ENCODE measurements at places on chromosomes 5 and 9.
A peak's percentile ranks its signal among the peaks of the same experiment; 100 is the strongest.

DNA sequence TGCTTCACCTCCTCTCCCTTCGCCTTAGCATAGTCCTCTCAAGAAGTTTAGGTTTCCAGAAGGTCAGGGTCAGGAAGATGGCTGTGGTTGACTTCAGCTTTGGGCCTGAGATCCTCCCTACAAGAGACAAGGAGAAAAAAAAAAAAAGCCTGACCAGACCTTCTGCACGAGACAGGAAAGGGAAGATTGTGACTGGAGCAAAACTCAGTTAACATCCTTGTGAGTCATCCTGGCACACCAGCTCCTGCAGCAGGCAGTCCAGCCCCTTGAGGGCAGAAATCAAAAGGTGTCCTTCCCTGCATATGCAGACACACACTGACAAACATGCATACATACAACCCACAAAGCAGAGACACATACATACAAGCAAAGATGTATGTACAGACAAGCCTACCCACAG lies 18.0 kb upstream of the ENHO start:
- DNase-seq: no peak

GRCh38 chr5:88695232-88695631 lies 187.8 kb downstream of the MEF2C start:
- peak; percentile 31 for DNase-seq

- no peak for DNase-seq
Measured at GRCh38 chr5:98514215-98514614, 259.2 kb upstream of the RGMB start.

DNA sequence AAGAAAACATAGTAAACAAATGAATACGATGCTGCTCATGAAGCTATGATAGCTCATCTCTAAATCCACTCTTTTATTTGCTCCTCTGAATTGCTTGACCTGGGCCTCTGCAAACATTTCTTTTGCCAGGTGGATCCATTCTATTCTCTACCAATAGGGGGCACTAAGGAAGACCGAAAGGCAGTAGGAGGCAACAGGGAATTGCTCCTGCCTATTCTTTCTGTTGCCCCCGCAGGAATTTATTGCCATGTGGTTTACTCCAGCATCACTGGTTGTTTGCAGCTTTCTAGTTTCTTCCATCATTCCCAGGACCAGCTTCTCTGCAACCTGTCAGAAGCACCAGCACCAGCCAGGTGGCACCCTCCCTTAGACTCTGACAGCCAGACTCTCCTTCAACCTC lies 5.3 kb downstream of the GAPT start:
- no peak for DNase-seq

DNA sequence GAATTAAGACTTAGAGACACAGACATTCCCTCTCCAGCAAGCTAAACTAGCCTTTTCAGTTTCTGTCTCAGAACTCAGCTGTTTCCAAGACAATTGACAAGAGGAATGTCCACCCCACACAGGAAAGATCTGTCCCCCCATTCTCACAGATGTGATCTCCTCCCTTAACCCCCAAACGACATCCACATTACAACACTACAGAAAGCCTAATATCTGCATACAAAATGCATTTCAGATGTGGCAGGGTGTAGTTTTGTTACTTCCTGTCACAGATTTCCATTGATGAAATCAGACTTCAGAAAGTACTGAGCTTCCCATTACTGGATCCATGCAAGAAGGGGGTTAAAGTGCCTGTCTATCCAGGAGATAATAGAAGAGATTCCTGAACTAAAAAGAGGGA lies 2.9 kb upstream of the ARSI start:
- DNase-seq: no peak

GRCh38 chr5:92908952-92909601 lies 671.9 kb downstream of the NR2F1-AS1 start:
- DNase-seq: no peak

DNA sequence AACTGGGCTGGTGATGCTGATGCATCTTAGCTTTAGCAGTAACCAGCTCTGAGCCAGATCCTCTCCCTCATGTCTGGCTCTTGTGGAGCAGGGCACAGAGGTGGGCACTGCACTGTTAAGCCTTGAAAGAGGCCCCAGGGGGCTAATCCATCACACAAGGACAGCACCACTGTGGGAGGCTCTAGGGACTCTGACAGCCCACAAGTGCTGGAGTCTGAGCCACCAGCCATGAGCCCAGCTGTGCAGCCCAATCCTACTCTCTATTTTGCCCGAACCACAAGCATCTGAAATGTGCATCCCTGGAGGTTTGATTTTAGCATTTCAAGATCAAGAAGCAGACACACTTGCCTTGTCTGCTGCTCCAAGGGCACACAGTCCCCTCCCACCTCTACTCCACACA lies 407.1 kb upstream of the TRPC7 start:
- DNase-seq: no peak

DNA sequence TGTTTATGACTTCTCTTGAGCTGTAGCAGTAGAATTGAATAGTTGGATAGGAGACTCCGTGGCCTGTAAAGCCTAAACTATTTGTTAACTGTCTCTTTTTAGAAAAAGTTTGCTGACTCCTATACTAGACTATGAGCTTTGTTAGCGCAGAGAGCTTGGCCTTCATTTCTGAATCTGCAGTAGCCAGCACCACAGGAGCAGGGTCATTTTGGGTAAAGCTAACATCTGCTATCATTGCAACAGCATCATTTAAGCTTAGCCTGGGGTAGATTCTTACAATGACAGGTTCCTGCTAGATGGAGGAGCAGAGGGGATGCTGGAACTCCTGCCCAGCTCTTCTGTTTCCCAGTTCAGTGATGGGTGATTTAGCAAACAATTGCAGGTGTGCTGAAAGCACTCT lies 133.7 kb upstream of the ASTN2 start:
- no peak for DNase-seq

DNA sequence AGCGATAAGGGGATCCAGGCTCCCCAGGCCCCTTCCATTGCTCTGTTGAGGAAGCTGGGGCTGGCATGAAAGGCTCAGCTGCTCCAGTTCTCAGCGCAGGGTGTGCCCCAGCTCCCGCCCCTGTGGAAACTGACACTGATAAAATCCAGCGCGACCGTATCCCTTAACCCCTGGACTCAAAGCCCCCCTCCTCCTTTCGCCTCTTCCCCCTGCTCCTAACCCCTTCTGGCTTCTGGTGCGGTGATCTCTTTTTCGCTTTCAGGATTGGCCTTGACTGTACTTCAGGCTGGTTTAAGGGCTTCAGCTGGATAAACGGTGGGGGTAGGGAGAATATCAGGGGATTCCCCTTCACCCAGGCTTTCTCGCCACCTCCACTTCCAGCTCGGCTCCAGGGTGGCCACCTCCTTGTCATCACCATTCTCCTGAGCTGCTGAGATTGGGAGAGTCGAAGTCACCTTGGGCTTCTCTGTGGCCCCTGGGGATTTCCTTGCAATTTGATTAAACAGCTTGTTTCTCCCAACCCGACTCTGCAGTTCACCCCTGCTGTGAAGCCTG lies 843 bp downstream of the BSPRY start:
- DNase-seq: no peak

GRCh38 chr9:102456562-102456961 lies 538.6 kb upstream of the CYLC2 start:
- no peak for DNase-seq

- no peak for DNase-seq
Measured at GRCh38 chr5:14727928-14728458, 63.5 kb downstream of the OTULIN start.
